ENCODE measurements at places on chromosomes 7 and 10. TPM values are rescaled to one million over a fixed set of nuclear protein-coding genes. Genes with fewer than 3 reads are reported as not detected.

- no peak for DNase-seq
These were observed 13.1 kb downstream of the EPC1 start for GRCh38 chr10:32333849-32334248.

DNA sequence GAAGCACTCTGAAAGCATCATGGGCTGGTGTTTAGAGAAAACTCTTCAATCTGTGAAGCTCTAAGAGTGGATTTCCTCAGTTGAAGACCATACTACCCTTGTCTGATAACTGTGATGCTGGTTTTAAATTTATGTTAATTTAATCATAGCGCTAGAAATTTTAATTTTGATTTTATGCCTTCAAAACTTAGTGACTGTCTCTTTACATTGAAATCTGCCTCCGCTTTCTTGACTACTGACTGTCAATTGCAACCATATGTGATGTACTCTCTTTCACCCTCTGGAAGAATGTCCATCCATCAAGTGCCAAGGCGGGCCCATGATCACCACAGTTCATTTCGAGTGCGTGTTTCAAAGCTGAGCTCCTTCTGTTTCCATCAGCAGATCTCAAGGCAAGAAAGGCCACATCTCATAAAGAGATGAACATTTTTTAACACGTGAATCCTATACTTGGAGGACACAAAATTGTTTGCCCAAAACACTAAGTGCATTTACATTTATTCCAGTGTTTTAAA is 147.1 kb downstream of the ITGA8 start:
- no peak for DNase-seq

DNA sequence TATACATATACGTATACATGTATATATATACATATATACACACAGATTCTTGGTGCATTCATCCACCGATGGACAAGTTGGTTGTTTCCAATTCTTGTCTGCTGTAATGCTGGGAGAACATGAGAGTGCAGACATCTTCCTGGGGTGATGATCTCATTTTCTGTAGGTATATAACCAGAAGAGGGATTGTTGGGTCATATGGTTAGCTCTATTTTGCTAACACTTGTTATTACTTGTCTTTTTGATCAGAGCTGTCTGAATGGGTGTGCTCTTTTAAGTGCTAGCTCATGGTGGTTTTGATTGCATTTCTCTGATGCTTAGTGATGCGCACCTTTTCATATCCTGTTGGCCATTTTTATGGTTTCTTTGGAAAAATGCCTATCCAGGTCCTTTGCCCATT is 106.4 kb downstream of the TAX1BP1 start:
- DNase-seq = no peak

GRCh38 chr10:97154162-97154561 is 31.6 kb downstream of the SLIT1 start:
- DNase-seq = no peak

GRCh38 chr7:112162142-112162766 is 43.9 kb downstream of the DOCK4 start:
- DNase-seq = peak; percentile 87

DNA sequence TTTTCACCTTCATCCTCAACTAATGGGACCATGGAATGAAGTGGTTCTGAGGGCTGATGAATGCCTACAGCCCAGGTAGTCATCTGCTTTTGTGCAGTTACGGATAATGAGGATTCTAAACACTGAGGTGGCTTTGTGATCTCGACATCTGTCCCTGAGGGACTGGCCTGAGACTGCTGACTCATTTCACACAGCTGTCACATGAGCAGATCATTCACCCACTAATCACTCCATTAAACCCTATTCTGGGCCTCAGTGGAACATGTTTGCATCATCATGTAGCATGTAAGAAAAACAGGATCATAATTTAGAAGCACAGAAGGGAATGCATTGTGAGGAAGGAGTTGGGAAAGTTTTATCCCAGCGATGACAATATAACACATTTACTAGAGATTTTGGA is 79.4 kb upstream of the FEZF1 start:
- no peak for DNase-seq

- no peak for DNase-seq
These were observed 6.2 kb downstream of the CUX1 start for GRCh38 chr7:101823596-101823995.

GRCh38 chr10:128165536-128165935 is 39.3 kb upstream of the MKI67 start:
- no peak for DNase-seq

GRCh38 chr10:61836888-61837754 is 64.4 kb upstream of the ARID5B start:
- no peak for DNase-seq

GRCh38 chr7:51289623-51290303 is 26.8 kb downstream of the COBL start:
- DNase-seq = peak; percentile 27

DNA sequence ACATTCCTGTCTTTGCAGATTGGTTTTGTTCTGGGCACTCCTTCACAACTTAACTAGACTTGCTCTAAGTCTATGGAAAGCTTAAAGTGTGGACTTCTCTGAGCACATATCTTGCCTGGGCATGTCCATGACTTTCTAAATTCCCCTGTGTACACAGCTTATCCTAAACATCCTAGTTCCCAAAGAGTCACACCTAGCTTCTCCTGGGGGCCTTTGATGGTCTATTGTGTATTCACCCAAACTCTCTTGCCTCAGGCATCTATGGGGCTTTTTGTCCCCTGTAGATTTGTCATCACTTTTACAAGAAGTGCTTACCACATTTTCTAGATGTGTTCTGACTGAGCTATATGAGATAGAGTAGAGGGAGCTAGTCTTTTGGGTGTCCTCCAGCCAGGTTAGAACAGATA is 12.2 kb upstream of the ZNF488 start:
- no peak for DNase-seq

- DNase-seq = no peak
These were observed 66.2 kb downstream of the MGMT start for GRCh38 chr10:129533281-129533680.

GRCh38 chr10:18647945-18648344 is 3.4 kb downstream of the NSUN6 start:
- DNase-seq = no peak

GRCh38 chr7:66631471-66631870 is 2.8 kb downstream of the KCTD7 start:
- no peak for DNase-seq

GRCh38 chr10:67296926-67297325 is 371.1 kb downstream of the LRRTM3 start:
- DNase-seq = no peak

DNA sequence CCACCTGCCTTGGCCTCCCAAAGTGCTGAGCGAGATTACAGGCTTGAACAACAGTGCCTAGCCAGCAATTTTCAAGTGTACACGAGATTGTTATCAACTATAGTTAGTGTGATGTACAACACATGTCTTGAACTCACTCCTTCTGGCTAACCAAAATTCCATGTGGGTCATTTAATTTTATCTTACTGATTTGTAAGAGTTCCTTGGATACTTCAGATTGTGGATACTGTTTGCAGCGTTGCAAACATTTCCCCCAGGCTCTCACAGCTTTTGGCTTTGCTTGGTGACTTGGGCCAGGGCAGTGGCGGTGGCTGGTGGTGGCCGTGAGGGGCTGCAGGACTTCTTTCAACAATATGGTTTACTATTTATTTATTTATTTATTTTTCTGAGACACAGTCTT is 8.5 kb upstream of the TMEM270 start:
- no peak for DNase-seq

GRCh38 chr10:44723082-44723481 is 188.1 kb upstream of the TMEM72 start:
- DNase-seq = no peak

DNA sequence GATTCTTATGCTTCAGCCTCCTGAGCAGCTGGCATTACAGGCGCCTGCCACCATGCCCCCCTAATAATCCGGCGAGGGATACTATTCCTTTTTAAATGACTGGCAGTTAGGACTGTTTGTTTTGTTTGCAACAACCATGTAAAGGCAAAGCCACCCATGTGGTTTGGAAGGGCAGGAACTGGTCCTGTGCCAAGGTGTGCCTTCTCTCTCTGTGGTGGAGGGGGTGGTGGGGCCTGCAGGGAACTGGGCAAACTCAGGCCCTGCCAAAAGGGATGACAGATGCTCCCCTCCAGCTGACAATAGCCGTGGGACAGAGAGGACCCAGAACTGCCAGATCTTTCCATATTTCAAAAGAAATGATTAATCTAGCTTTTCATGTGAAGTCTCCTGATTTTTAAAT is 23.5 kb upstream of the WAPL start:
- DNase-seq = no peak

DNA sequence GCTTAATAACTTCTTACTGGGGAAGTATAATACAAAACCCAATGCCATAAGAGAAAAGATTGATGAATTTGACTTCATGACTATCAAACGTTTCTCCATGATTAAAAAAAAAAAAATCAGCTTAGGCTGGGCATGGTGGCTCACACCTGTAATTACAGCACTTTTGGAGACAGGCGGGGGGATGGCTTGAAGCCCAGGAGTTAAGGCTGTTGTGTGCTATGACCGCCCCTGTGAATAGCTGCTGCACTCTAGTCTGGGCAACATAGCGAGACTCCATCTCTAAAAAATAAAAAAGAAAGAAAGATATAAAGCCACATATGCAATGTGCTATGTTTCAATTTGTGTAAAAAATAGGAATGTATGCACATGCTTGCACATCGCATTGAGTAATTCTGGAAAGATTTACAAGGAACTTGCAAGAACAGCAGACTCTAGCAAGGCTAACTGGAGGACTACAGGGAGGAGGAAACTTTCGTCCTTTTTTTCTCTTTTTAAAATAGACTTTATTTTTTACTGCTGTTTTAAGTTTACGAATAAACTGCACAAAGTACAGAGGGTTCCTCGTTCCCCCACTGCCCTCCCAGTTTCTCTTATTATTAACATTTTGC is 10.3 kb upstream of the RARRES2 start:
- DNase-seq = no peak

CLDN12 gene
- 28.9 TPM for total RNA-seq

GDF2 gene
- total RNA-seq = not detected

COL26A1 gene
- 128 TPM for total RNA-seq

MICALL2 gene
- 63.1 TPM for total RNA-seq

SCIN gene
- 1.6 TPM for total RNA-seq

GNGT1 gene
- not detected for total RNA-seq

RBM20 gene
- total RNA-seq = 2.3 TPM

ADAM8 gene
- 6.0 TPM for total RNA-seq

All from osteocyte (in vitro differentiated cells).